Activated CD4-positive, alpha-beta memory T cell treated with anti-CD3 and anti-CD28 coated beads for 36 hours (primary cell): ENCODE measurements at places on chromosomes 3 and 15. TPM values are rescaled to one million over a fixed set of nuclear protein-coding genes. Genes with fewer than 3 reads are reported as not detected.

Gene RGMA
- total RNA-seq = 0.12 TPM

Gene FRMD5
- total RNA-seq = 0.24 TPM

Gene CDC25A
- total RNA-seq = 33.7 TPM

Gene FAM107A
- not detected for total RNA-seq
